Activated CD8-positive, alpha-beta memory T cell treated with anti-CD3 and anti-CD28 coated beads for 1 hour (primary cell): ENCODE measurements at places on chromosomes 3 and 15.

DNA sequence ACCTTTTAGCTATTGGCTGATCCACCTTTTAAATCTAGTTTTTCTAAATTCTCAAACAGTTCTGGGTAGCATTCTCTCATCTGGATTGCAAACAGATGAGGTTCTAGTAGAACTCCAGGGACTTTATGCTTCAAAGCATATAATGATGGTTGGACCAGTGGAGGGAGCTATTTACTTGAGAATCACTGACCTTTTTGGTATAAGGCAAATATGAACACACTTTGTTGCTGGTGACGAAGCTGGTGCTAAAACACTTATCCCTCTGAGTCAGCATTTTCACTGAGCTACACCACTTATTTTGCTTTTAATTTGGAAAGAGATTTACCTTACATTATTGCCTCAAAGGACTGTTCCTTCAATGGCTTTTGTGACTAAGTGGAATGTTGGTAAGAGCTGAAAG lies 58.6 kb upstream of the SLITRK3 start:
- no peak for DNase-seq

GRCh38 chr15:62835351-62835750 lies 207.2 kb upstream of the TPM1 start:
- DNase-seq, result no peak

GRCh38 chr15:38885001-38885400 lies 320.4 kb upstream of the RASGRP1 start:
- no peak for DNase-seq

DNA sequence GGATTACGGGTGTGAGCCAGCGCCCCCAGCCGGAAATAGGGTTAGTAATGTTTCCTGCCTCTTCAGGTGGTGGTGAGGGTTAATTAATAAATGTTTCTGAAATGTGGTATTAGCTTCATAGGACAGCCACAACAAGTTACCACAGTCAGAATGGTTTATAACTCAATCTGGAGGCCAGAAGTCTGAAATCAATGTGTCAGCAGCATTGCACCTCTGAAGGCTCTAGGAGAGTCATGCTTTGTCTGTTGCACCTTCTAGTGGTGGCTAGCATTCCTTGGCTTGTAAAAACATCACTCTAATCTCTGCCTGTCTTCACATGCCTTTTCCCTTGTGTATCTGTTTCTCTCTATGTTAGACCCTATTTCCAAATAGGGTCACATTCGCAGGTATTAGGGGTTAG lies 7.8 kb upstream of the RPSA start:
- no peak for DNase-seq

DNA sequence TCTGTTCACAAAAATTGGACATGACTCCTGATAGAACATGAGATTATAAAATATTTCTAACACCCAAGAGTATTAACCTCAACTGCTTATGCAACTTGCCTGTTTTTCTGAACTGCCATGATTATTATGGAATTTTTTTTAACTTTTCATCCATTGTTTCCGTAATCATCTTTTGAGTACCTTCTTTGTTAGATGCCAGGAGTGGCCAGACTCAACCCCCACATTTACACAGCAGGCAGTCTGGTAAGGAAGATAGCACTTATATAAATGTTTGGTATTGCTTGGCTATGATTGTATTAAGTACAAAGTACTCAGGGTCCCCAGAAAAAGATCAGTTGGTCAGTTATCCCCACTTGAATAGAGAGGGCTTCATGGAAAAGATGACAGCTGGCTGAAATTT lies 74.3 kb downstream of the CRYBG3 start:
- no peak for DNase-seq

- DNase-seq, result no peak
Observed at GRCh38 chr15:68719672-68720071, 101.0 kb downstream of the ANP32A start.

GRCh38 chr3:129240436-129240835 lies 9.0 kb upstream of the COPG1 start:
- no peak for DNase-seq

- DNase-seq, result no peak
Observed at GRCh38 chr3:30342318-30343060, 263.9 kb upstream of the TGFBR2 start.

- no peak for DNase-seq
Observed at GRCh38 chr3:98730338-98730737, 32.8 kb upstream of the ST3GAL6 start.

DNA sequence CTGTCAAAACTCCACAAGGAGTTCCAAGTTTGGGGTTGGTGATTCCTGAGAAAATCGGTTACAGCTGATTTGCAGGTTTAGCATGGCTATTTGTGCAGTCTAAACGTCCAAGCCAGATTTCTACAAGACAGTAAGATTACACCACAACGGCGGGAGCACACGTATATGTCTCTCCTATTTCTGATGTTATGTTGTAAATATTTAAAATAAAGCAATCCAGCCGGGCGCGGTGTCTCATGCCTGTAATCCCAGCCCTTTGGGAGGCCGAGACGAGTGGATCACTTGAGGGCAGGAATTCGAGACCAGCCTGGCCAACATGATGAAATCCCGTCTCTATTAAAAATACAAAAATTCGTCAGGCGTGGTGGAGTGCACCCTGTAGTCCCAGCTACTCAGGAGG lies 106.8 kb upstream of the IGF1R start:
- no peak for DNase-seq

GRCh38 chr3:11260460-11260859 lies 11.7 kb upstream of the ATG7 start:
- no peak for DNase-seq

DNA sequence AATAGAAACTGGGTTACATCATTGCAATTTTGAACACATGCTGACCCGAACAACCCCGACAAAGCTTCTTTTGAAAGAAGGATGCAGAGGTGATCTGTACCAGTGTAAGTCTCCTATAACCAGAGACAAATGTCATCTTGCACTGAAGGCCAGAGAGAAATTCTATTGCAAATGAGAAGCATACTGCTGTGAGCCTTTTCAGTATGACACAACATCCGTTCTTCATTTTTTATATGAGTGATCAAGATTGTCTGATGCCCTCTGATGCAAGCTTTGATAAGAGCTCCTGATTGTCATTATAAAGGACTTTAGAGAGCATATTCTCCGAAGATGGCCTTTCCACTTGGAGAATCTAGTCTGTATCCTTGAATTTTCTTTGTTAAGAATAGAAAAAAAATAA lies 36.9 kb downstream of the PCOLCE2 start:
- no peak for DNase-seq

- no peak for DNase-seq
Observed at GRCh38 chr3:32453346-32453745, 49.3 kb downstream of the CMTM6 start.
